ENCODE measurements at places on chromosomes 13 and 19.

DNA sequence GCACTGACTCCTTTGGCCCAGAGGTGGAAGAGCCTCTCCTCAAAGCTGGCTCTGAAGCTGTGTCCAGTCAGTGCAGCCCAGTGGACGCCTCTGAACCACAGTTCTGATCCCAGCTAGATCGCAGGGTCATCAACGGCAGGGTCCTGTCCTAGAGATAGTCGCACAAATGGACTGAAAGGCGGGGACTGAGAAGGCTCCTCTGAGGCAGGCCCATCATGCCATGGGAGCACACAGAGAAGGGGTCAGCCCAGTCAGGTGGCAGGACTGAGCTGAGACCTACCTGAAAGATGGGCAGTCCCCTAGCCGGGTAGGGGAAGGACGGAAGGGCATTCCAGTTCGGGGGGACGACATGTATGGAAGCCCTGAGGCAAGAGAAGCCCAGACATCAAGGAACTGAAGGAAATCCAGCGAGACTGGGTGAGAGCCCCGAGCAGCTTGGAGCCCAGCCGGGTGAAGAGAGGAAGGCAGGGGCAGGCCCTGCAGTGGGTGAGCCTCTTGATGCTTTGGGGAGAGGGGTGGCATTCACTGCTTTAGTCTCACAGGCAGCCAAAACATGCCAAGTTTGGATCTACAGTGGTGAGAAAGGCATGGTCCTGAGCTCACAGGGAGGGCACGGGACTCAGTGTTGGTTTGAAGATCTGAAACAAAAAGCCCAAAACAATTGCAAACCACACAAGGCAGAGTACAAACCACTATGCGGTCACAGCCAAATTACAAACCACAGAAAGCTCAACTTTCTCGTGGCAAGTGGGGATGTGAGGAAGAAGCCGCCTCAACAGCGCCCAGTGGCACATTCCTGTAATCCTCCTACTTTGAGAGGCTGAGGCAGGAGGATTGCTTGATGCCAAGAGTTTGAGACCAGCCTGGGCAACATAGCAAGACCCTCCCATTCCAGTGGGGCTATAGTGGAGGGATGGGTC, 10.0 kb downstream of the CALM3 start:
- peak; percentile 48 for DNase-seq

- no peak for DNase-seq
Observed at GRCh38 chr13:47499358-47500150, 501.5 kb downstream of the SUCLA2 start.

DNA sequence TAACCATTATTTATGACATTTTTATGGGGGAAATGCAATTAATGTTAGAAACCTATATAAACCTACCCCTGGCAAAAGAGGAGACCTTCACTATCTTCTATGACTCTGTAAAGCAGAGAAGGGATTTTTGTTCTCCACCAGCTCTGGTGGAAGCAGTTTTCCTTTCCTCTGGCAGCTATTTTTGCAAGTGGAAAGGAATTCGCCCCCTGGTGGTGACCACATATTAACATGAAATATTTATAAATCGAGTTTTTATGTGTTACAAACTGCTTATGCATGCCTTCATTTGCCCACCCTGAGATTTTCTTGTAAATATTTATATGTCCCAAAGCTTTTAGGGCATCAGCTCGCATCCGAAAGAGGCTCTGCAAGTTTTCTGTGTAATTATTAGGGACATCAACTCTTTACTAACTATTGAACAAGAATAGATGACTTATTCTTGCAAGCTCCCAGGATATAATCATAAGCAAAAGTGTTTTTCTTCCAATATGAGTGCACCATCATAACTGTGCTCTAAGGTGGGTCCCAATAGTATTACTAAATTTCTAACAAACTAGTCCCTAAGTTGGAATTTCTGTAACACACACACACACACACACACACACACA, 62.4 kb downstream of the SERTM1 start:
- no peak for DNase-seq

- DNase-seq: peak; percentile 84
Observed at GRCh38 chr13:76522083-76522755, 364.0 kb downstream of the KCTD12 start.

DNA sequence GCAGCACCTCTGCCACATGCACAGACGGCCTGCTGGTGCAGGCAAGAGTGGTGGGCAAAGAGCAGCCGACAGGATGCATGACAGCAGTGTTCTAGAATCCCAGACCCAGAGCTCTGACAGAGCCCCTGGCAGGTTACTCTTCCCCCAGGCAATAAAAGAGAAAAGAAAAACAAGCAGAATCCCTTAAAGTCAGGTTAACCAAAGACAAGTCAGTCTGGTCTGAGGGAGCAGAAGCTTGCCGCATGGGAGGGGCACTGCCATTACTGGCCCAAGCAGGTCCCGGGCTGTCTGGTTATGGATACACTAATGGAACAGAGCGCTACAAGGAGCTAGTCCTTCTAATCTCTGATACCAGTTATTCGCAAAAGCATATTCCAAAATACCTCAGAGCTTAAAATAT, 36.1 kb upstream of the DOCK9 start:
- peak; percentile 95 for DNase-seq

DNA sequence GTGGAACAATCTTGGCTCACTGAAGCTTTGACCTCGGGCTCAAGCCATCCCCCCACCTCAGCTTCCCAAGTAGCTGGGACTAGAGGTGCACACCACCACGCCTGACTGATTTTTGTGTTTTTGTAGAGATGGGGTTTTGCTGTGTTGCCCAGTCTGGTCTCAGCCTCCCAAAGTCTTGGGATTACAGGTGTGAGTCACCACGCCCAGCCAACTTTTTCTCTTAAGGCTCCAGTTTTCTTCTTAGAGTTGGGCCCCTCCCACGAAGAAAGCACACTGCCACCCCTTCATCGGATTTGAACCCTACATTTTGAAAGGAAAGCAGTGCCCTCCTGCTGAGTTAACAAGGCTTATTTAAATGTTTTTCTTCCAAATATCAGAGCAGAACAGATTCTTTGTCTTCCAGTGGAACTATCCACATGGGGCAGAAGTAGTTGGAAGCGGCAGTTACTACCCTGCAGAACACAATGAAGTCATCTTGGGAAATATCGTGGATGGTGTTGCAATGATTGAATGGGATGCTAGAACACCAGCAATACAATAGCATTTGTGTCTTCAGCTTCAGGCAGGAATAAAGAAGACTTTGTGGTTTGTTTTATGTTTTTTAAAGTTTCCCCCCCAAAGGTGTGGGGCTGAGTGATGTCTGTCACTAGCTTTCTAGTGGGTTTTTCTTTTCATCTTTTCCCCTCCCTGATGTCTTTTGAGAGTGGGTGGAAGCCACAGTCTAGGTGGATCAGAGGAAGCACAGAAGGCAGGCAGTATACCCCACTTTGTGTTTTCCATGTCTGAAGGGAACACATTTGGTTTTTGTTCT, 8.9 kb downstream of the ACTN4 start:
- no peak for DNase-seq

DNA sequence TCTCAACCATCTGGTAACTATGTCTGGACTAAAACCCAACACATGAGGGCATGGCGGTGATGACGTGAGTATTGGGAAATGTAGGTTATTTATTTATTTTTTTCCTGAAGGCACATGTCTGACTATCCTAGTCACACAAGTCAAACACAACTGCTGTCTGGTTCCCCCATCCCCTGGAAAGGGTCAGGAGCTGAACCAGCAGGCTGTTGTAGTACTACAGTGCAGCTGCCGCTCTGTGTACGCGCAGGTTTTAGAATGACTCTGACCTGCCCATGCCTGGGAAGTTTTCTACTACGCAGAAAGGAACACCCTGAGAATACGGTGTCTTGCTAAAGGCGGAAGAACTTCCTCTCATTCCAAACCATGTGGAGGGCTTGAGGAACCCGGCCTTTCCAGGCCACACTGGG, 1.2 kb downstream of the SLC7A1 start:
- peak; percentile 87 for DNase-seq

- DNase-seq: peak; percentile 73
Observed at GRCh38 chr19:8615813-8616596, 5.5 kb upstream of the ADAMTS10 start.

GRCh38 chr13:61180234-61180633, 235.4 kb downstream of the PCDH20 start:
- no peak for DNase-seq

DNA sequence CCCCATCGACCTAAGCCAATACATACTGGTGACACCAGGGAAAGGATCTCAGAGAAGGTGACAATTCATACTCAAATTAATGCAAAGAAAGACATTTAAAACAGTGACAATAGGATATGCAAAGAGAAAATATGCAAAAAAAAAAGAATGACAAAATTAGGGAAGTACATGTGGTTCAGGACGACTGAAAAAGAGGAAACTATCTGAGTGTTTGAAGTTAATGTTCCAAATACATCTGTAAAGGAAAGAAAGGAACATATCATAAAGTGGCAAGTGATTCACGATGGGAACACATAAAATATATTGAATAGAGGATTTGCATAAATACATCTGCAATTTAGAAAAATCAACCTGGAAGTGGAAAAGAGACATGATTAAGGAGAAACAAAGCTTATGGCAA, 441.4 kb downstream of the SLITRK5 start:
- DNase-seq: no peak

- DNase-seq: no peak
Observed at GRCh38 chr19:16315825-16316505, 8.7 kb upstream of the KLF2 start.

DNA sequence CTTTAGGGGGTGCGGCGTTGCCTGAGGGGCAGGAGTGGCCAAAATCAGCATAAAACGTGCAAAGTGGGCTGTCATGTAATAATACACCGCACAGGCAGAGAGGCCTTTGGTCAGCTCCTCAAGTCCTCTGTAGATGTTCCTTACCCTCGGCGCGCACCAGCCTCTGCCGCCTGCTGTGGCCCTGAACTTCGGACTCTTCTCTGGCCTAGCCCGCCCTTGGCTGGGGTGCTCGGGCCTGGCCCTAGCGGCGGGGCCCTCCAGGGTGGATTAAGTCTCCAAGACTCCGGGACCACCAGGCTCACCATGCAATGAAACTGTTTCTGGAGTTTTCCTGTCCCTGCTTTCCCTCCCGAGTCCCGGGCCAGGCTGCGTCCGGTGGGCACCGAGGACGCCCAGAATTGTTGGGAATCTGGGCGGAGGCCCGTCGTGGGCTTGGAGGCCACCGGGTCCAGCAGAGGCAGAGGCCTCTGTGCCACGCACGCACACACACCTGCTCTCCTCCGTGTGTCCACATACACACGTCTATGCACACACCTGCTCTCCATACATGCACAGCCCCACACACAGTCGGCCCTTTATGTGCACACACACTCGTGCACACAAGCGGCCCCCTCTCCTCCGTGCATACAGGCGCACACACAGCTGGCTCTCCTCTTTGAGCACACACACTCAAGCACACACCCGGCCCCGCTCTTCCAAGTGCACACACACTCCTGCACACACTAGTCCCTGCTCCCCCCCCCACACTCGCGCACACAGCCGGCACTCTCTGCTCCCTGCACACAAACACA, 1.5 kb upstream of the TFDP1 start:
- peak; percentile 54 for DNase-seq

- DNase-seq: peak; percentile 7
Observed at GRCh38 chr13:31081316-31081715, 80.4 kb downstream of the HSPH1 start.

GRCh38 chr19:3612330-3612729, 5.7 kb upstream of the TBXA2R start:
- no peak for DNase-seq

GRCh38 chr13:50527612-50528509, 315.6 kb downstream of the DLEU7 start:
- DNase-seq: no peak

DNA sequence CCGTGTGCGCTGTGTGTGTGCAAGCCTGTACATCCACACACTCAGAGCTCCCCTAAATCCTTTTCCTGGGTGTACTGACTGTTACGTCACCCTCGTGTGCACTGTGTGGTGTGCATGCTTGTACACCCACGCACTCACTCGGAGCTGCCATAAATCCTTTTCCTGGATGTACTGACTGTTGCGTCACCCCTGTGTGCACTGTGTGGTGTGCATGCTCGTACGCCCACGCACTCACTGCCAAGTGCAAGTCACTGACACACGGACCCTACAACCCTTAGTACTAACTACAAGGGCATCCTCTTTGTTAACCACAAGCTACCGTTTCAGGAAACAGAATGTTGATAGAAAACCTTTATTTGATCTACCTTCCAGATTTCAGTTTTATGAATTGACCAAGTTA, 983.4 kb downstream of the EFNB2 start:
- no peak for DNase-seq

- DNase-seq: no peak
Observed at GRCh38 chr19:19209372-19209771, 2.4 kb upstream of the NCAN start.

GRCh38 chr19:55340784-55341147, 1.1 kb downstream of the KMT5C start:
- DNase-seq: no peak

GRCh38 chr13:20389696-20390525, 135.7 kb downstream of the CRYL1 start:
- peak; percentile 43 for DNase-seq

GRCh38 chr19:9720541-9720940, 45.6 kb upstream of the ZNF562 start:
- DNase-seq: no peak

DNA sequence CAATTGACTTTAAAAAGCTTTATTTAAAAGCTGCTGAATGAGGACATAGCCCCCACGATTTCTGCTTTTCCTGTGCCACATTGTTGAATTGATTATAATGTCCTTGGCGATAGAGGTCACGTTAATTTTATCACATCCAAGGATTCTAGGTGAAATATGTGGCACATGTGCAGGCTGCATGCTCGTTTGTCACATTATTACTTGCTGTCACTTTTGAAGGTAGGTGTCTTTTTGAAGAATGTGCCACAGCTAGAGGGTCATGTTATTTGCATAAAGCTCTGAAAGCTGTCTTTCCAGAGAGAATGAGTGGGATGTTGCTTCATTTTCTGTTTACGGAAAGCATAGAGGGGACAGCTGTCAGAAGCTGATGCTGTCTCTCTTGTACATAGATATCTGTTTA, 927.6 kb upstream of the ATXN8OS start:
- no peak for DNase-seq

Measured in islet precursor cell (in vitro differentiated cells).